Vein endothelial cell (primary cell): ENCODE measurements at places on chromosomes 3 and 15. TPM values are rescaled to one million over a fixed set of nuclear protein-coding genes. Genes with fewer than 3 reads are reported as not detected.

CCDC54 gene
- not detected in 2 replicates for total RNA-seq

GP5 gene
- not detected in 2 replicates for total RNA-seq

FRMD5 gene
- total RNA-seq: 8.6 and 12.7 TPM in 2 replicates

DRD3 gene
- not detected in 2 replicates for total RNA-seq

TMEM212 gene
- not detected in 2 replicates for total RNA-seq

SERINC4 gene
- total RNA-seq: under 0.01 TPM in 1 of 2 replicates, not detected in the other

DNAJB8 gene
- total RNA-seq: not detected in 2 replicates

CMSS1 gene
- 14.0 and 24.3 TPM in 2 replicates for total RNA-seq

ITPKA gene
- total RNA-seq: 0.65 and 1.6 TPM in 2 replicates

MFGE8 gene
- total RNA-seq: 19.8 and 24.2 TPM in 2 replicates

GOLGA6B gene
- not detected in 2 replicates for total RNA-seq

RBPMS2 gene
- total RNA-seq: under 0.01 TPM in 1 of 2 replicates, not detected in the other

CPEB1 gene
- not detected in 2 replicates for total RNA-seq

HYKK gene
- total RNA-seq: 1.8 and 3.6 TPM in 2 replicates

LRRC31 gene
- total RNA-seq: not detected in 2 replicates

HHLA2 gene
- not detected in 2 replicates for total RNA-seq

ALG3 gene
- total RNA-seq: 30.5 and 40.5 TPM in 2 replicates

NOX5 gene
- total RNA-seq: 0.33 TPM in 1 of 2 replicates, not detected in the other

TRA2B gene
- total RNA-seq: 162 and 212 TPM in 2 replicates
